ENCODE measurements at places on chromosomes 5 and 9.

DNA sequence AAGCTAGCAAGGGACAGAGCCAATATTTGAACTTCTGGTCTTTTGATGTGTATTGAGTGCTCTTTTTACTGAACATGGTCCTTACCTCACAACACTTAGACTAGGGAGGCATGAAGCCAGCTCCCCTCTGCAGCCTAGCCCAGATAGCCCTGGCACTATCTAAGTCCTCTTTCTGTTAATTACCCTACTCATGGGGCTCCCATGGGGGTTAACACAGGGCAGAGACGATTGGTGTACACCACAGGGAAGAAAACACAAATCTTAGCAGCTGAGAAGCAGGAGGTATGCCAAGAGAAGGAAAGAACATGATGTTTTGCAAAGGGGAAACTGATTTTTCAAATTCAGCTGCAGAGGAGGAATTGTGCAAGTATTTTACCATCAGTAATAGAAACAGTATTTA is 383.8 kb downstream of the TMEM232 start:
- DNase-seq = no peak

DNA sequence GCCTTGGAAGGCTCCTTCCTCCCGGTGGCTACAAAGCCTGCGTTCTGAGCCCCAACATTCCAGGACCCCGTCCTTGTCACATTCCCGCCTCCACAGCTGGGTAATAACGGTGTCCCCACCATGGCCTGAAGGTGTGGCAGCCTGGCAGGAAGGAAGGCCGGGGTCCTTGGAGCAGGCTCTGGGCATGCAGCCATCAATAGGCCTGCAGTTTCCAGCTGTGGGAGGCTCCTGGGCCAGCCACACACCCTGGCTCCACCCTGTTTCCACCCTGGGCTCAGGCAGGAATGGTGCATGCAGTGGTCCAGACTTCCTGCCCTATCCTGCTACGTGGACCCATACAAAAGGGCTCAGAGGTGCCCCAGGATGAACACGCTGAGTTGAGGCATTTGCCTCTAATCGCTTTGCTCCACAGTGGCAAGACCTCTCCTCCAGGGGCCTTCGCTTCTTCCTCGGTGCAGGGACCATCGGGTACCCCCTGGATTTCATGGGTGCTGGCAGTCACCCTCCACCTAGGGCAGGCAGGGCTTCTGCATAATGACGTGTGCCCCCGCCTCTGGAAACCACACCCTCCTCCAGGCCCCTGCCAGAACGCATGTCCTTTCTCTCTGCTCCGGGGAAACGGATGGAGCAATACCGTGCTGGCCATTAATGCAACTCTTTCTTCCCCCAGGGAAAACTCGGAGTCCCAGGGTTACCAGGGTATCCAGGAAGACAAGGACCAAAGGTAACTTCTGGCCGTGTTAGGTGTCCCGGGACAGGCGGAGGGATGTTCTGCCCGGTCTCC is 95.1 kb upstream of the FCN2 start:
- no peak for DNase-seq

- no peak for DNase-seq
Measured at GRCh38 chr9:17900606-17901005, 321.7 kb downstream of the SH3GL2 start.

DNA sequence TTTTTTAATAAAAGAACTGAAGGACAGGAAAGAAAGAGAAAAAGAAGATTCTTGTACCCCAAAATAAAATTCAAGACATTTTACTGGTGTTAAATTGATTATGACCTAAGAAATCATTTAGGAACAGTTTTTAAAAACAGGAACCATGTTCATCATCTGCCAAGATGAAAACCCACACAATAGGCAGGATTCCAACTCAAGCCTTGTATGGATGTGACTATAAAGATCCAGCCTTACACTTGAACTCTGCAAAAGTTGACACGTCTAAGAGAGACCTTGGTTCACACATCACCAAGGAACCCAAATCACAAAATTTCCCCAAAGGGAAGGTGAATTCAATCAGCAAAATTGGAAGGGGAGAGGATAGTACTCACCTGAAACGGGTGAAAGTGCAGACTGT is 82.6 kb downstream of the SMIM23 start:
- no peak for DNase-seq

DNA sequence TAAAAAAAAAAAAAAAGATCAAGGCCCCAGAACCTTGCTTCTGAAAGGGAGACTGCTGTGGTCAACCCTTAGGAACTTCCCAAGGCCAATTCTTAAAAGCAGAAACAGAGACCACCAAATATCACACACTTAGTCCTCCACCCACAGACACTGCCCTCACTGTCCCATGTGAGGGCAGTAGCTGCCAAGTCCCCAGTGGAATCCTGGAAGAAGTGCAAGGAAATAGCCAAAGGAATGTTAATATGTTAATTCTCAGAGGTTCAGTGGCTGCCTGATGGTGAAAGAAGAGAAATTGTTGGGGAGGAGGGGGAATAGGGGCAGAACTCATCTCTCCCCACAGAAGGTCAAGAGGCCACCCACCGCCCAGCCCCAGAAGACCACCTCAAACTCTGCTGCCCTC is 23.1 kb downstream of the FSTL4 start:
- no peak for DNase-seq

DNA sequence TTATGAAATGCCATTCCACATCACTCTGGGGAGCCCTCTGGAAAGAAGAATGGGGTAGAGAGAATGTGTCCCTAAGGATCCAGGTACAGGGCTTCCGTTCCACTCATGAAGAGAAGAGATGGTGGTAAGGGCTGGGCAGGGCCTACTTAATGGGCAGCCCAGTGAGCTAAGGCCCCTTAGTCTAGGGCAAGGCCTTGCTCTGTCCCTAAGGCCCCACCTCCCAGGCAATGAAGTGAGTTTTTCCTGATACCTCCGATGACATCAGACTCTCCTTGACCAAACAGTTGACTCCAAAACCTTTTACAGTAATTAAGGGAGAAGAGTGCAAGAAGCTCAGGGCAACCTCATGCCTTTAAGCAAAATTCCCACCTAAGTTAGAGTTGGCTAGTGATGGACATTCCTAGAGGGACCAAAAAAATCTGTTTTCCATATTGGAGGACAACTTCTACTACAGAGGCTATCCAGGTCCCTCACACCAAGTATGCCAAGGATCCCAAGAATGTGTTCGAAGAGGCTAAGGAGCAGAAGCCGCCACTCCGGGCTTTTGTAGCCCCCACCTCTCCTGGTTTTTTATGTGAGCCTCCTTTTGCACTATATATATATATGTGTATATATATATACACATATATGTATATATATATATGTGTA is 5.9 kb downstream of the KLF9 start:
- DNase-seq = no peak

DNA sequence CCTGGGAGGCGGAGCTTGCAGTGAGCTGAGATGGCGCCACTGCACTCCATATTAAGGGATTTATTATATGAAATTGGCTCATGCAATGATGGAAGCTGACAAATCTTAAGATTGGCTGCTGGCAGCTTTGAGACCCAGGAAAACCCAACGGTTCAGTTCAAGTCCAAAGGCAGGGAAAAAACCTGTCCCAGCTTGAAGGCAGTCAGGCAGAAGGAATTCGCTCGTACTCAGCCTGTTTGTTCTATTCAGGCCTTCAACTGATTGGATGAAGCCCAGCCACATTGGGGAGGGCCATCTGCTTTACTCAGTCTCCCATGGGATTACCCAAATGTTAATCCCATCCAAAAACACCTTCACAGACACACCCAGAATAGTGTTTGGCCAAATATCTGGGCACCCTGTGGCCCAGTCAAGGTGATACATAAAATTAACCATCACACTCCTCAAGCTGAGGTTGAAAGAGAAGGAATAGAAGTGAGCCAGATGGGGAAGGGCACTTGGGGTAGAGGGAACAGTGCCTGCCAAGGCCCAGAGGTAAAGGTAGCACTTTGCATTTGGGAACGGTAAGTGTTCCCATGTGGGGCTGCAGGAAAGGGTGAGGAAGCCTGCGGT is 8.5 kb upstream of the ORM1 start:
- no peak for DNase-seq

- DNase-seq = no peak
Measured at GRCh38 chr5:88813805-88814575, 69.0 kb downstream of the MEF2C start.

- DNase-seq = no peak
Measured at GRCh38 chr5:8726383-8727036, 819.4 kb downstream of the SEMA5A start.

- no peak for DNase-seq
Measured at GRCh38 chr5:161851691-161852299, 3.9 kb downstream of the GABRA1 start.

GRCh38 chr5:3284506-3284905 is 311.1 kb upstream of the IRX1 start:
- no peak for DNase-seq

- peak; percentile 32 for DNase-seq
Measured at GRCh38 chr5:82522897-82523296, 244.7 kb upstream of the RPS23 start.

DNA sequence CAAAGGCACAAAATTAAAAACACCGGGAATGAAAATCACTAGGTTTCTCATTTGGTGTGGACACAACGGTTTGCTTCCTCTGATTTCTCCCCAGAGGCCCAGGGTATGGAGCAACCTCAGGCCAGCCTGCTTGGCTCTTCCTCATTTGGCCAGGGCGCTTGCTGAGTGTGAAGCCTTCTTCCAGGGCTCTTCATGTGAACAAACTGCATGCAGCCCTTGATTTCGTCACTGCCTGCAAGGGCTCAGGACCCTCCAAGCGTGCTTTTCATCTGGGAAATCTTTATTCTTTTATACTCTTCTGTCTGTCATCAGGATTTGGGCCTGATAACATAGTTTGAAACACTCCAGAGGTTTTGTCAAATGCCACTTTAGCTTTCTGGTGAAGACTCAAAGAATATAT is 122.6 kb upstream of the KLF4 start:
- DNase-seq = no peak

DNA sequence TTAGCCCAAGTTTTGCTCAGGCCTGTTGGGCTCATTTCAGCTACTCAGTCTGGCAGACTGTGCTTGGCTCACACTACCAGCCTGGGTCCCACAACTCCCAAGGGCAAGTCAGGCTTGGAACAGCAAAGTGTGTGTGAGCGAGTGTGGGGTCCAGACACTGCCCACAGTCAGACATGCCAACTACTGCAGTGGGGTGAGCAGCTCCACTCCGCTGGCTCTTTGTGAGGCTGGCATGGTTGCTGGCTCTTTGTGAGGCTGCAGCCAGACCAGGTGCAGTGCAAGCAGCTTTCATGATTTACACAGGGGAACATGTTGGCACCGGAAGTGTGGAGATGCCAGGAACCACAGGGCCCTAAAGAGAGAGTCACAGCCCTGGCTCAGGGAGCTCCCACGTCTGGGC is 606.7 kb upstream of the FAM174A start:
- DNase-seq = no peak

All from NCI-H526 (cell line).